ENCODE measurements at places on chromosomes 12 and 14.

DNA sequence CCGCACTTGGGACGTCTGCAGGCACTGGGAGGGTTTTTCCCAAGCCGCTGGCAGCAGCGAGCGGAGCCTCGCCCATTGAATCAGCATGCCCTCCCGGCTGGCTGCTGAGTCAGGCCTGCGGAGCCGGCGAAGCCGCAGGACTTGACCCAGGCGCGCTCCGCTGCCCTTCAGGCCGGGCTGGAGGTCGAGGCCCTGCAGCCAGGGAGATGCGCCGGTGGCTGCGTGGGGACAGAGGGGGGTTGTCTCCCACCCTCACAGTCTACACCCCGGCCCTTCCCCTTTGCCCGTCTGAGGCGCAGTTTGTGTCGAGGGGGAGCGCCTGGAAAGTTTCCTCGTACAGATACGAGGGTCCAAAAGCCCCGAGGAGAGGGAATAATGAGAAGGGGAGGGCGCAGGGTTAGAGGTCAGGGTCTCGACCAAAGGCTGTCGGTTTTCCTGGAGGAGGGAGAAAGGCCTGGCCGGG lies 759 bp upstream of the KLC1 start:
- DNase-seq, result no peak

GRCh38 chr12:4278329-4279197 lies 5.0 kb downstream of the CCND2 start:
- no peak for DNase-seq

- no peak for DNase-seq
Observed at GRCh38 chr14:49019467-49020115, 566.6 kb downstream of the RPS29 start.

DNA sequence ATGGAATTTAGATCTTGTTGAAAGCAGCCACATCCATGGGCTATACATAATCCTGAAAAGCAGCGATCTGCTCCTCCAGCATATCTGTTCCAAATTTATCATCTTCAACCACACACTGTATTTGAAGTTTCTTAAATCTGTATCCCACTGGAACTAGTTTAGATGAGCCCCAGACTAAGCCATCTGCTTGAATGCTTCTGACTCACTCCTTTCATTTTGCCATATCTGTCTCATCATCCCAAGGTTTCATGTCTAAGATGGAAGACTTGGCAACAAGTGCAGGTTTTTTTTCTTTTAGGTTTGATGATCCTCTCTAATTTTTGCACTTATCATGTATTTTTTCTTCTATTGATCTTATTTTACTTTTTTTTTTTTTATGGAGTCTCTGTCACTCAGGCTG lies 54.4 kb upstream of the TMEM263 start:
- DNase-seq, result no peak

DNA sequence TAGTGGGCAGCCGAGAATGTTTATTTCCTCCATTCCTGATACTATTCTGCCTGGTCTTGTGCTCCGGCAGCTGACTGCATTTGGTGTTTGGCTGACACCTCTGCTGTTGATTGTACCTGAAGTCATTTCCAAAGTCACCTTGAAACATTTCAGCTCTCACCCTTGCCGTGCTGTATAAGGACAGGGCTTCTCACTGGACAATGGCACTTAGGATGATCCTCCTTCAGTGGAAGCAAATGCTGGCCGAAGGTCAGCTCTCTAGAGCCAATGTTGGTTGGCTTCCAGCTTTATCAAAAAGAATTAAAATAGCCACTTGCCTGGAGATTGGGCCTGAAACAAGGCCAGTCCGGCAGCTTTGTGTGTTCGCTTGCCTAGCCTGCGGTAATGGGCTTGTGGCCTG lies 44.0 kb downstream of the ACACB start:
- DNase-seq, result no peak

DNA sequence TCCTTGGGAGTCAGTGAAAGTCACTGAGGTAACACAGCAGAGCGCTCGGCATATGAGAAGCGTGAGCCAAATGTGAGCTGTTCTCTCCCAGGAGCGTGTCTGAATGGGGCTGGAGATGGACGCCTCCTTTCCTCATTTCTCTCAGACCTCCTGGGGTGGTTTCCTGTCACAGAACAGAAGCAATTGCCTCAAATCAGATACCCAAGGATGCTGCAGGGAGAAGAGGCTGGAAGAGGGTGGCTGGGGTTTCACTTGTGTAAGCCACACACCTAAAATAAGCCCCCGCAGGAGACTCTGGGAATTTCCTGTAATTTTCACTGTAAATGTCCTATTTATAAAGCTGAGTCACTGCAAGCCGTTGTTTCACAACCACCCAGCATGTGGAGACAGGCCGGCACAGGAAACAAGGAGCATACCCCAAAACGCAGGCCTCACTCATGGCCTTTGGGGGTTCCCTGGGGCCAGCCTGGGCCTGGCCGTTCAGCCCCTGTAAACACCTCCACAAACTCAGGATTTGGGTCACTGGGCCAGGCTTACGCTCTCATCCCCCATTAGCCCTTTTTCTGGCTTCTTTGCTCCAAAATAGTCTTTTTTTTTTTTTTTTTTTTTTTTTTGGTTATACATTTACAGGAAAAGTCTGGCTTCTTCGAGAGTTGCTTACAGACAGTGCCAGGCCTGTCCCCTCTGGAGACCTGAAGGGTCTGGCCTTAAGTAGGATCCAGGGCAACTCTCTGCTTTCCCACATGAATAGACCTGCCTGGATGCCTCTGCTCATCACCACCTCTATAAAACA lies 55.3 kb downstream of the VCPKMT start:
- DNase-seq, result no peak

- DNase-seq, result no peak
Observed at GRCh38 chr14:101858791-101859537, 97.5 kb downstream of the PPP2R5C start.

GRCh38 chr12:116137318-116137717 lies 140.2 kb downstream of the MED13L start:
- DNase-seq, result no peak

DNA sequence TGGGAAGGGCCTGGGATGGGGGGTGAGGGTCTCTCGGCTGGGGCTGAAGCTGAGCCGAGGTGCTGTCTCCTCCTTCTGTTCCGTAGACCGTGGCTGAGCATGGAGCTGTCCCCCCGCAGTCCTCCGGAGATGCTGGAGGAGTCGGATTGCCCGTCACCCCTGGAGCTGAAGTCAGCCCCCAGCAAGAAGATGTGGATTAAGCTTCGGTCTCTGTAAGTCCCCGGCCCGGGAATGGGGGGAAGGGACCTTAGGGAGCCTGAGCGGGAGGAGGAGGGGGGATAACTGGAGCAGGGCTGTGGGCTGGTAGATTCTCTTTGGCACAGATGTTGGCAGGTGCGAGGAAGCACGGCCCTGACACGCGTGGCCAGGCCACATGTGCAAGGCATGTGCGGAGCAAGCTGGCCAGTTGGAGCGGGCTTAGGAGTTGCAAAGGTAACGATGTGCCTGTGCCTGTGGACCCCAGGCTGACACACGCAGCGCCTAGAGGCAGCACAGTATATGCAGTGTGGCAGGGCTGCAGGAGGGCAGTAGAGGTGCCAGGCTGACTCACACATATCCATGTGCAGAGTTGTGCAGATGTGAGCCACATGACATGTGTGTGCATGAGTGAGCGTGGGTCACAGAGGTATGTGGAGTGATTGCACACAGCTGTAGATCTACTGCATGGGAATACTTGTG lies 512 bp downstream of the PDE1B start:
- no peak for DNase-seq

GRCh38 chr14:71001742-71002141 lies 94.5 kb downstream of the PCNX1 start:
- DNase-seq, result no peak

DNA sequence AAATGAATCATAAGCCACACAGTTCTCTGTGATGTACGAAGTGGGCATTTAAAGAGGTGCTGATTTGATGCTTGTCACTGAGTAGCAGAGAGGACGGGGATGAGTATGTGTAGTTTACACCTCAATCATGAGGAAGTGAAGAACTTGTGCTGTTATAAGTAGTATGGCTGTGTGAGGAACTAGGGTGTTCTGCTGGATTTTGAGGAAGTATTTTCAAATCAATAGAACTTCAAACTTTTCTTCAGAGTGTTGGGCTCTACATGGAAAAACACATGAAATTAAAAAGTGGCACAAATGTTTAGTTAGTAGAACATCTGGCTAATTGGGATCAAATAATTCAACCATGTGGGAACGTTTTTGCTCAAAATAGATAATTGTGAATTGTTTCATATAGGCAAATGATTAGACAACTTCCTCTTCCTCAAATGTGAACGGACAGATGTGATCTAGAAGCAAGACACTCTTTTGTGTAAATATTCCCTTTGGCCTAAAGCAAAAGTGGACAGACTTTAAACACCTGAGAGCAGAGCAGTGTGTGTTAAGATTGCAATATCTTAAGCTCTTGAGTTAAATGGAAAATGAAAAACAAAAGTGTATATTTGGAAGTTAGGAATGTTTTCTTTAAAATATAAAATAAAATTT lies 168.5 kb downstream of the NAV3 start:
- DNase-seq, result no peak

- no peak for DNase-seq
Observed at GRCh38 chr14:23620177-23620702, 15.9 kb upstream of the DHRS2 start.

GRCh38 chr14:61678975-61679374 lies 16.3 kb upstream of the HIF1A start:
- DNase-seq, result no peak

DNA sequence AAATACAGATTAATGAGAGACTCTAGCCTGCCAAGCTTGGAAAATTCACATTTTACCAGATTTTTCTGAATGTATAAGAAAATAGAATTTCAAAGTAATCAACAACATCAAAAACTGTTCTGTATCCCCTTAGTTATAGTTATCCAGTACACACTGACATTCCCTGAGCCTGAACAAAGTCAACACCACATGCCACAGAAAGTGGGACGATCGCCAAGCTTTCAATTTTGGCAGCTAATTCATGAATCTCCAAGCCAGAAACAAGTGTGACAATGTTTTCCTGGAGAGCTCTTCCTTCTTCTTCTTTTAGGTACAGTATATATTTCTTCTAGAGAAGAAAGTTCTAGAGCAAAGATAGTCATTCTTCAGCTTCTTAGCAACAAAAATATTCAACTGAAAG lies 290.2 kb downstream of the PRKD1 start:
- DNase-seq, result no peak

GRCh38 chr14:53999061-53999488 lies 42.5 kb upstream of the BMP4 start:
- DNase-seq, result no peak

GRCh38 chr14:35113308-35113950 lies 8.4 kb downstream of the PPP2R3C start:
- DNase-seq, result no peak

GRCh38 chr14:89466484-89466883 lies 49.5 kb upstream of the FOXN3 start:
- DNase-seq, result no peak

All from GM12878 (cell line).